ENCODE measurements at places on chromosomes 1 and 21.

GRCh38 chr1:201266774-201267173 is 16.5 kb upstream of the PKP1 start:
- DNase-seq = no peak

DNA sequence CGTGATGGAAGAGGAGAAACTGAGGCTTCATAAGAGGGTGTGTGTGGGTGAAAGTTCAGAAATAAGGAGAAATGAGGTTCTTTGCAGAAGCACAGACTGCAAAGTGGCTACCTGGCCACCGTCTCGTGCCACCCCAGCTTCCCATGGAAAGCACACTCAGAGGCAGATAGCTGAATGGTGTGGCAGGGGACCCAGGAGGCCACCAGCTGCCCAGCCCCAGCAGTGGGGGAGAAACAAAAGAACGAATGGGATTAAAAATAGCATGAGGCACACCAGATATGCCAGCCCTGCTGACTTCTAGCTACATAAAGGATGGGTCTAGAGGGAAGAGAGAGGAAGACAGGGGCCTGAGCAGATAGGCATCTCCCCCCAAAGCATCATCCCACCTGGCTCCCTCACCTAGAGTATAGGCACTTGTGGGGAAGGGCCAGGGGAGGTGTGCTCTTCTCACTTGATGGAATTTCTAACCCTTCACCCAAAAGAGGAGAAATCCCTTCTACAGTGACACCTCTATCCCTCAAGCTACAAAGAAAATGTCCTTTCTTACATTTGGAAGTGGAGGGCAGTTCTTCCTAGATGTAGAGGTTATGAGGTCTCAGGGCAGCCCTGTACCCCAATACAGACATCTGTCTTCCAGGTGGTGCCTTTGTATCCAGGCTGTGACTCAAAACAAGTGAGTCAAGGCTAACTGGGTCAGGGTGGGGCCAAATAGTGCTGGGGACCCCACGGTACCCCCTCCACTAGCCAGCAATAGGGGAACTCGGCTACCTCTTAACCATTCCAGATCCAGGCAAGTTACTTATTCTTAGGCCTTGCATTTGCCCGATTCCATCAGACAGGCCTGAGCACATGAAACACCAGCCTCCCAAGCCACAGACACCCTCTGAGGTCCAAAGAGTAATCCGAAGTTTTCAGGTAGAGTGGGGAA is 3.5 kb downstream of the HDGF start:
- DNase-seq = no peak

DNA sequence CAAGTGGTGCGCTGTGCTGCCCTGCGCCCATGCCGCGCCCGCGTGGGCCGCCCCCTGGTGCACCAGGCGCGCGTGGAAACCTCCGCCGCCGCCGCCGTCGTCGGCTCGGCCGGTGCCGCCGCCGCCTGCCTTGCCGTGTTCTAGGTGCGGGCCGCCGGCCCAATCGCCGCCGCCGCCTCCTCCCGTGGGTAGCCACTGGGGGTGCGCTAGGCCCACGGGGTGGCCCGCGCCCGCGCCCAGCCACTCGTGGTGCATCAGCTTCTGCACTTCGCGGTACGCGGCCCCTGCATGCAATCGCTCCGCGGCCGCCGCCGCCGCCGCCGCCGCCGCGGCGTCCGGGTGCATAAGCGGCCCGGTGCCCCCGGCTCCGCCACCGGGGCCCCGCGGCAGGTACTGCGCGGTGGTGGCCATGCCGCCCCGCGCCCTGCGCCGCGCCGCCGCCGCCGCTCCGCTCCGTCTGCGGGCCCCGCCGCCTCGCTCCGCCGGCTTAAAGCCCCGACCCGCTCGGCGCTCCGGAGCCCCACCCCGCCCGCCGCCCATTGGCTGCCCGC is at the start of gene POU3F1:
Gene POU3F1 (minus strand): TSS at position 461 of the 551 bp plus-strand sequence. CDS start 50 bp downstream, at position 411.
- no peak for DNase-seq

DNA sequence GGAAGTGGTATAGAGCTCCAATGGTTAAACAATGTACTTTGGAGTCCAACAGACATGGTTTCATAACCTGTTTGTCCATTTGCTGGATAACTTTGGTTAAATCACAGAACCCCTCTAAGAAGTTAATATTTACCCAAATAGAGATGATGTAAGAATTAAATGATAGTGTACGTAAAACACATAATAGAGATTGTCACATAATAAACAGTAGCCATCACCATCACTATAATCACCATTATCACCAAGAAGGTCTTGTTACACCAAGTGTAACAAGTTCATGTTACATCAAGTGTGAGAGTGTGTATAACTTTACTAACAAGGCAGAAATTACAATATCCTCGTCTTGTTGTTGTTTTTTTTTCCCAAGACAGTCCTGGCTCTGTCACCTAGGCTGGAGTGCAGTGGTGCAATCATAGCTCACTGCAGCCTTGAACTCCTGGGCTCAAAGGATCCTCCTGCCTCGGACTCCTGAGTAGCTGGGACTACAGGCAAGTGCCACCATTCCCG is 23.3 kb downstream of the NUCKS1 start:
- no peak for DNase-seq

DNA sequence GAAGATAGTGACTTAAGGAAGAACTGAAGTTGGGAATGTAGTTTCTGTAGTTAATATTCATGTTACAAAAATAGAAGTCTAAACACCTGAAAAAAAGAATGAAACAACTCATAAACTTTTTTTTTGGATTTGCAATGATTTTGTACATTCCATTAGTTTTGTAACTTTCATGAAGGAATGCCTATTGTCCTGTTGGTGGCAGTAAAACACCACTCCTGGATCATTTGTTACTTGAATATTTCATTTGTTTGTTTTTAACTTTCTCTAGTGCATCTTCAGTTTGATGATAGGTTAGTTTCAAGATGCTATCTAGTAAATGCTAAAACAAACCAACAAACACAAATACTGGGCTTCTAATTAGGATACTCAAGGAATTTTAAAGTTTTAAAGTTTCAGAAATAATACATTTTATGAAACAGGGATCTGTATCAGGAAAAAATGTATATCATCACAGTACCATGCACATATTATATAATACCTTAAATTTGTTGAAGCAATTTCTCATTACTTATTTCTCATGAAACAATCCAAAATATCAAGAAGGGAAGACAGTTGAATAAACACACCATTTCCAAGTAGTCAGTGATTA is 229.7 kb upstream of the CACYBP start:
- DNase-seq = no peak

DNA sequence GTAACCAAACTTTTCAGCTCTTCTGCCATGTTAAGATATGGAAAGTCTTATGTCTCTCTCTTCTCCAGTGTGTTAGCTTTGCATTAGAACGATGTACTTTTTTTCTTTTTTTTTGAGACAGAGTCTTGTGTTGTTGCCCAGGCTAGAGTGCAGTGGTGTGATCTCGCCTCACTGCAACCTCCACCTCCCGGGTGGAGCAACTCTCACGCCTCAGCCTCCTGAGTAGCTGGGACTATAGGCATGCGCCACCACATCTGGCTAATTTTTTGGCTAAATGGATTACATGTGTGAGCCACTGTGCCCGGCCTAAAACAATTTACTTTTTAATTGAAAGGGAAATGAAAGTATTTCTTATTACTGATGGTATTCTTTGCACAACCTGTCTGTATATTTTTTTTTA is 35.8 kb downstream of the SPEN start:
- no peak for DNase-seq

GRCh38 chr1:215992620-215993019 is 425.5 kb downstream of the KCTD3 start:
- DNase-seq = no peak

- DNase-seq = no peak
These were observed 43.5 kb downstream of the UBE2G2 start for GRCh38 chr21:44758141-44758561.

DNA sequence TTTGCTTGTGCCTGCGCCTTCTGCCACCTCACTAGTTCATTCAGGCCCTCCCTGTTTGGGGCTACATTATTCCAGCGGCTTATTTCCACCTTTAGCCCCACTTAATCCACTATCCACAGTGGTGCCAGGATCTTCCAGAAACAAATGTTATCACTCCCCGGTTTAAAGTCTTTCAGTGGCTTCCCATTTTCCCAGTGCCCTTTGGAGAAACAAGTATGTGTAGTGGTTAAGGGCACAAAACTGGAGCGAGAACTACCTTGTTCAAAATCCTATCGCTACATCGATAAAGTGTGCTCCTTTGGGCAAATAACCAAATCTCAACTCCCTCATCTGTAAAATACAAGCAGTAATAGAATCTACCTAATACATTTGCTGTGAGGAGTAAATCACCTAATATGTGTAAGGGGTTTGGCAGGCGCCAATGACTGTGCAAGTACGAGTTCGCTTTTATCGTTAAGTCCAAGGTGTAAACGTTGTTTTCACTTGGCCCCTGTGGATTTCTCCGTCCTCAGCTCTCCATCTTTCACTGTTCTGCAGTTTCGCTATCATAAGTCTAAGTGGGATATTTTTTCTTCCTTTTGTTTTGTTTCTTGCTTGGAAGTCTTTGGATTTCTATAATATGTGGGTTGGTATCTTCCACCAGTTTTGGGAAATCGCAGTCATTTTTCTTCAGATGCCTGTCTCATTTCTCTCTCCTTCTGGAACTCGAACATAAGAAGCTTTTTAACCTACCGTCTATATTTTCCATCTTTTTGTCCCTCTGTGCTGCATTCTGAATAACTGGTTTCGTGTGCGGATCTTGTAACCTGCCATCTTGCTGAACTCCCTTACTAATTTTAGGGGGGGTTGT is 844 bp upstream of the MEAF6 start:
- DNase-seq = no peak

GRCh38 chr1:234505769-234506102 is 26.8 kb upstream of the TARBP1 start:
- no peak for DNase-seq

GRCh38 chr1:113282008-113282892 is 108.1 kb upstream of the MAGI3 start:
- DNase-seq = no peak

DNA sequence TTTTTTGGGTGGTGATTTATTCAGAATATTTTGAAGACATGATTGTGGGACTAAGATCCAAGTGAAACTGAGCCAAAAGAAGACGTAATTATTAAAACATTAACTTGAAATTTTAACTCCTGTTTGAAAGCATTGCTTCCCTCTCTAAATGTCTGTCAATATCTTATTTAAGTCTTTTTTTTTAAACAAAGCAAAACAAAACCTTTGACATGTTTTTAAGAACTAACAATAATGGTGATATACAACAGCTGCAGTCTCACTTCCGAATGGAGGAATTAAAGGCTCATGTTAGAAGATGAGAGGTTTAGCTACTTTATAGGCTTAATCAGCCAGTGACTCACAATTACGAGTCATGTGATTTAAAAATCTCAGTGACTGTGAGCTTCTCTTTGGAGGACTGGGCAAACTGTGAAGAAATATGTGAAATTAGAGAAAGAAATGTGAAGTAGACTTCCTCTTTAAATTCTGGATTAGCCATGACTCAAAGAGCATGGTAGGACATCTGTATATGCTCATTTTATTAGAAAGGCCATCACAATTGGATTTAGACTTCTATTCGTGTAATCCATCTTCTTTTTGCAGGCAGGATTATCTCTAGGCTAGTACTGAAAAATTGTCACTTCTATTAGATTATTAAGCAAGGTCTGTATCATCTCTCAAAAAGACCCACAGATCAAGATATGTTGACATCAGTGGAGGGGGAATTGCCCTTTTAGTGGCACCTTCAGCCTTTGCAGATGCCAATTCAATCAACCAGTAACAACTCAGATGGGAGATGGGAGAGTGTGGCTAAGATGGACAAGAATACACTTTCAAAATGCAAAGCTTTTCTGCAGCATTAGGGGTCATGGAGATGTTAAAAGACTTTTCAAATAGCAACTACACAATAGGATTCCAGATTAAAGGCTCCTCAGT is 28.7 kb downstream of the KCNA3 start:
- DNase-seq = no peak

GRCh38 chr1:198030682-198031081 is 113.5 kb downstream of the LHX9 start:
- no peak for DNase-seq

DNA sequence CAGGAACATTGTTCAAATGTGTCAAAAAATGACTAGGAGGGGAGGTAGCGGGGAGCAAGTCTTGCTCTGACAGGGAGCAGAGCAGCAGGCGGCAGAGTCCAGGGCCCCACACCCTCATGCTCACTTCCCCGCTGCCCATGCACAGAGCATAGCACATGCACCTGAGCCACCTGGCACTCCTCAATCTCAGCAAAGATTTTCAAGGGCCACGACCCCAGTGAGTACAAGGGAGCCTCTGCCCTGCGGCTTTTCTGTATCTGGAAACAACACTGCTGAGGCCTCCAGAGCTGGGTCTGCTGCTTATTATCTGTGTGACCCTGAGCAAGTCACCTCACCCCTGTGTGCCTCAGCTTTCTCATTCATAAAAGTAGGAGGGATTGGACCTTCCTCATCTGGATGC is 1.1 kb upstream of the GJB3 start:
- DNase-seq = no peak

DNA sequence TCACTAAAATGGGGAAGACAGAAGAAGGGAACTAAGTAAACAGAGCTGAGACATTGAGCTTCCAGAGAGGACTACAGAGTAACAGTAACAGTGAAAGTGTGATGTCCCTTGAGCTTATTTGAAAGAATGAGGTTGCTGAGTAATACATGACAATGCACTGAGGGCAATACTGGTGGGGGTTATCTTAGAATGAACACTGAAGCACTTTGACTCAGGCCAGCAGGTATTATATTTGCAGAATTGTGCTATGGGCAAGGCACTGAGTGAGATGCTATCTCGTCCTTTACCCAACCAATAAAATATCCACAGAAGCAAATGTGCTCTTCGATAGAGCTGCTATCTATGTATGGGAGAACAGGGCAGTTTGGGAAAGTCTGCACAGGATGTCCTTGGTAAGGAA is 133.2 kb downstream of the DISP1 start:
- no peak for DNase-seq

DNA sequence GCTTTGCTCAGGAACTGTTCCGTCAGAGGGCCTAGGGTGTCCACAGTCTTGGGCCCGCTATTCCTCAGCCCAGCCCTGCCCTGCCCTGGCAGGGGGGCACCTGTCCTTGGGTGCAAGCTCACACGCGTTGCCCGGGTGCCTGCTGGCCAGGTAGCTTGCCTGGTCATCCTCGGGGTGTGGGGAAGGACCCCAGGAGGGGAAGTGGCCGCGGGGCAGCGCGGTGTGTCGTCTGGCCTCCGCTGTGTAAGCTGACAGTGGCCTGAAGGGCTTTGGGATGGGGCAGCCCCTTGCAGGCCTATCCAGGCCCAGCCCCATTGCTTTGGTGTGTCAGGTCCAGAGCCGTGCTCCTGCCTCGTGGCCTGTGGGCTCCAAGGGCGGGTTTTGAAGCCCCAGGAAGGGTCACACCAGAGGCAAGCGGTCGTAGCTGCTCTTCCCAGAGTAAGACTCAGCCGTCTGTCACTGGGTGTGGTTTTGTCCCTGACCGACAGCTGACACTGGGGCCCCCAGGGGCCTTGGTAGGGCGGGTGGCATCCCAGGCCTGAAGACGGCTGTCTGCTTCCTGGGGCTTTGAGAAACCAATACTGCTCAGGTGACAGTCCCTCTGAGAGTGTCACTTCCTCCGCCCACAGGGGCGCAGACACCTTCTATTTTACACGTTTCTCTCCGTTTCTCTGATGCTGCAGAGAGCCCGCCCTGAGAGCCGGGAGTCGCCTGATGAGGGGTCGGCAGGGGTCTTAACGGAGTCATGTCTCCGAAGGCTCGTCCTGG is 72.1 kb downstream of the SKI start:
- no peak for DNase-seq
